SK-N-MC (cell line): ENCODE measurements at places on chromosomes 16 and 17.
A peak's percentile ranks its signal among the peaks of the same experiment; 100 is the strongest.

DNA sequence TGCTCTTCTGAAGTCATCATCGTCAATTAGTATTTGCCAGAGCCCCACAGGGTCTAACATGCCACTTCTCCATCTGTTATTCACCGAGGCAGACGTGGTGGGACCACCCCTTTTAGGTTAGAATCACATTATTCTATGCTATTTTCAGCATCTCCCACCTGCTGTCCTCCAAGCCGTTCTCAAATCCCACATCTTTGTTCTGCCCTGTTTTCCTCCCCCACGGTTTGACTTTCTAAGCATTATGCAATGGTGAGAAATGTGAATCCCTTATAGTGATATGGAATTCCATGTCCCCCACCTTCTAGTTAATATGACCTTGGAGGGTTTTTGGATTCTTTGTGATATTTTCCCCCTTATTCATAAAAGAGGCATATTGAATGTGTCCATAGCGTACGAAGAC is 634.1 kb upstream of the RBFOX1 start:
- no peak for DNase-seq

DNA sequence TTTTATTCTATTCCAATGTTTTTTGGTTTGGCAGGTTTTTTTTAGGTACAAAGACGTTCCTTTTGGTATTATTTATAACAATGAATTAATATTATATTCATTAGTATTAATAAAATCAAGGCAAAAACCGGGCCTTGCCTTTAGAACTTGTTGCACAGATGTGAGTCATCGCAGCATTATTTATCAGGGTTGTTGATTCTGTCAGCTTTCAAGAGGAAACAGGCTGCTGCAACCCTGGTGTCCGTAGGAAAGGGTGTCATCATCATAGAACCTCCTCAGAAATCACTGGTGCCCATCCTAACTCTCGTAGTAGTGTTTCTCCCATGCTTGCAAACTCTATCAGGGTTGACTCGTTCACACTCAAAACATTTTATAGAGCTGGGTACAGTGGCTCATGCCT is 10.2 kb upstream of the LRRC37B start:
- DNase-seq: no peak

GRCh38 chr17:74513987-74514631 is 17.2 kb downstream of the CD300LB start:
- DNase-seq: peak; percentile 18

DNA sequence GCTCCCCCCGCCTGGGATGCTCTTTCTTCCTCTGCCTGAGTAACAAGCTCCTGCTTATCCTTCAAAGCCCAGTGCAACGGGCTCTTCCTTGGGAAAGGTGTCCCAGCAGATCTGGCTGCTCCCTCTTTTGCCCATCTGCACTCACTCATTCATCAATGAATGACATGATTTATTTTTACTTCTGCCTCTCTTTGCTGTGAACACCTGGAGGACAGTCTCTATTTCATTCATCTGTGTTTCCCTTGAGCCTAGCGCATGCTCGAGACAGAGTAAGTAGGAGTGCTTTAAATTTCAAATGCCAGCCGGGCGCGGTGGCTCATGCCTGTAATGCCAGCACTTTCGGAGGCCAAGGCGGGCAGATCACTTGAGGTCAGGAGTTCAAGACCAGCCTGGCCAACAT is 22.0 kb upstream of the GINS2 start:
- no peak for DNase-seq

GRCh38 chr16:77290451-77291115 is 91.4 kb downstream of the SYCE1L start:
- DNase-seq: no peak

GRCh38 chr17:18848501-18848900 is 9.4 kb upstream of the PRPSAP2 start:
- DNase-seq: no peak

- DNase-seq: no peak
Measured at GRCh38 chr16:85897382-85897781, 1.6 kb upstream of the IRF8 start.

DNA sequence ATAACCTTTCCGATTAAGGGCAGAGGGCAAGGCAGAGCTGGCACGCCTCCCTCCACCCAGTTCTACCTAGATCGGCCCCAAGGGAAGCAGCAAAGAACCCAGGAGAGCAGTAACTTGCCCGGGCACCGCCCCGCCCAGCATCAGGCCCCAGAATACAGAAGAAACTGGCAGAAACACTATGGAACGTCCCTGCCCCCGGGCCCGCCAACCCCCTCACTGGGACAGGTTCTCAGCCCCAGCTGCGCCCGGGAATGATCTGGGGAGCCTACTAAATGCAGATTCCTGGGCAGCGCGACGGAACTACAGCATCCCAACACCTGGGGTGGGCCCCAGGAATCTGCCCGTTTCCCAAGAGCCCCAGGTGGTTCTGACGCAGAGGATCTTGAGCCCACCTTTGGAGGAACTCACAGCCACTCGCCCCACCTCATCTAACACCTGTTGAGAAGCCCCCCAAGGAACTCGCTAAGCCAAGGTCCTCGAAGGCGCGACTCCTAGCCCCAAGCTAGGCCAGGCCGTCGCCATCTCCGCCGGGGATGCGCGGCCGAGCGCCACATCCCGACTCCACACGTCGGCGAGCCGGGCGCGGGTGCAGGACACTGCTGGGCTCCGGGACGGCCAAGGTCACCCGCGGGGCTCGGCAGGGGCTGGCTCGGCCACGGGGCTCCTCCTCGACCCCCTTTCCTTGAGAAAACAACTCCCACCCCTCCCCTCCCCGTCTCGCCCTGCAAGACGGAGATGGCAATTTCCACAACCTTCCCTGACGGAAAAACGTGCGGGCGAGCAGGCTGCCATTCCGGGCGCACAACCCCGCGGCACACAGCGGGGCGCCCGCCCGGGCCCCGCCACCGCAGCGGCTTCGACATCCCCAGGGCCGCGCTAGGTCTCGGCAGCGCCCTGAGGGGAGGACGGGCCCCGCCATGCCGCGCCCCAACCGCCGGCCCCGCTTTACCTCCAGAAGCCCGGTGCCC is 913 bp downstream of the CDIP1 start:
- DNase-seq: no peak

GRCh38 chr16:20285993-20286499 is 41.3 kb downstream of the GP2 start:
- no peak for DNase-seq

DNA sequence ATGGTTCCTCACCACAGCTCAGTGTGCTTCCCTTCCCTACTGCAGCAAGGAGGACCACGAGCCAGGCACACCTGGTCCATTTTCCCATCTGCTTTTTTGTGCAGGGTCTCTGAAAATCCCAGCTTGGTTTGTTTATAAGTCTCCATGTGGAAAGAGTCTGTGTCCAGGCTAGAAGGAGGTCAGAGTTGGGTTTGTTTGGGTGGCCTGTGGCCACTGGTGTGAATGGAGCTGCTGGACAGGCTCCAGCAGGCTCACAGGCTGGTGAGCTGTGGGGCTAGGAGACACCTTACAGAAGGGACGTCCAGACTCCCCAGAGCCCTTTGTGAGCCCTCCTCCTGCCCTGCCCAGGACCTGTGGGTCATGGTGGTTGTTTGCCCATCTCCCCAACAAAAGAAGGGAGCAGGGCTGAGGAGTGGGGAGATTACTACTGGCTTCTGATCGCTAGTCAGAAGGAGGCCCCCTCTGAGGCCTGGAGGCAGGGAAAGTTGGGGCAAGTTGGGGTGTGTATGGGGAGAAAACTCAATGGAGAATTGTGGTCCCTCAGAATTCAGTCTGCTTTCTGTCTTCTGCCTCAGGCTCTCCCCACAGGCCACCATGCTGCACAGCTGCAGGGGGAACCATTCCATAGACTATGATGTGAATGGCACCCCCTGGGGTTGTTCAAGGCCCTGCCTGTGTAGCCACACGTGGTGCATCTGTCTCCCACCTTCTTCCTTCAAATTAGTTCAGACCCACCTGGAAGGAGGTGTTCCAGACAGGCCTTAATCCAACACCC is 4.1 kb downstream of the RARA start:
- no peak for DNase-seq
